ENCODE measurements at places on chromosomes 5 and 9.

GRCh38 chr9:16171911-16172310, 619.1 kb downstream of the CCDC171 start:
- no peak for DNase-seq

DNA sequence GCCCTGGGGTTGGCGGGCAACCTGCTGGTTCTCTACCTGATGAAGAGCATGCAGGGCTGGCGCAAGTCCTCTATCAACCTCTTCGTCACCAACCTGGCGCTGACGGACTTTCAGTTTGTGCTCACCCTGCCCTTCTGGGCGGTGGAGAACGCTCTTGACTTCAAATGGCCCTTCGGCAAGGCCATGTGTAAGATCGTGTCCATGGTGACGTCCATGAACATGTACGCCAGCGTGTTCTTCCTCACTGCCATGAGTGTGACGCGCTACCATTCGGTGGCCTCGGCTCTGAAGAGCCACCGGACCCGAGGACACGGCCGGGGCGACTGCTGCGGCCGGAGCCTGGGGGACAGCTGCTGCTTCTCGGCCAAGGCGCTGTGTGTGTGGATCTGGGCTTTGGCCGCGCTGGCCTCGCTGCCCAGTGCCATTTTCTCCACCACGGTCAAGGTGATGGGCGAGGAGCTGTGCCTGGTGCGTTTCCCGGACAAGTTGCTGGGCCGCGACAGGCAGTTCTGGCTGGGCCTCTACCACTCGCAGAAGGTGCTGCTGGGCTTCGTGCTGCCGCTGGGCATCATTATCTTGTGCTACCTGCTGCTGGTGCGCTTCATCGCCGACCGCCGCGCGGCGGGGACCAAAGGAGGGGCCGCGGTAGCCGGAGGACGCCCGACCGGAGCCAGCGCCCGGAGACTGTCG, 976 bp downstream of the RXFP3 start:
- DNase-seq: no peak

DNA sequence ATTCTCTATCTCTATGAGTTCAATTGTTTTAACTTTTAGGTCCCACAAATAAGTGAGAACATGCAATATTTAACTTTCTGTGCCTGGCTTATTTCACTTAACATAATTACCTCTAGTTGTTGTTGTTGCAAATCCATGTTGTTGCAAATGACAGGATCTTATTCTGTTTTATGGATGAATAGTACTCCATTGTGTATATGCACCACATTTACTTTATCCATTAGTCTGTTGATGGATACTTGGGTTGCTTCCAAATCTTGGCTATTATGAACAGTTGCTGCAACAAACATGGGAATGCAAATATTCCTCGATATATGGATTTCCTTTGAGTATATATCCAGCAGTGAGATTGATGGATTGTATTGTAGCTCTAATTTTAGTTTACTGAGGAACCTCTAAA, 36.3 kb downstream of the MEGF9 start:
- DNase-seq: no peak

DNA sequence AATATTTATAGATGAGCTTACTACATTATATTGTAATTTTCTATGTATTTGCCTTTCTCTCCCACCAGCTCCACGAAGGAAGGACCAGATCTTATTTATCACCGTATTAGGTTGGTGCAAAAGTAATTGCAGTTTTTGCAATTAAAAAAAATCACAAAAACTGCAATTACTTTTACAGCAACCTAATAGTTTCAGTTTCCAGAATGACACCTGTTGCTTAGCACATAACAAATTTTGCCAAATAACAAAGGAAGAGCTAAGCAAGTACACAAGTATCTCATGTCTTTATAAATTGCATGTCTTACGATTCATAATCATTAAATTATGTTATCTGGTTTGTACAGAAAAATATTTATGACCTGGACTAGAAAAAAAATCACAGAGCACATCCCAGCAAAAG, 45.9 kb downstream of the AGXT2 start:
- DNase-seq: no peak

- DNase-seq: no peak
Measured at GRCh38 chr5:81762853-81763252, 12.0 kb upstream of the SSBP2 start.

DNA sequence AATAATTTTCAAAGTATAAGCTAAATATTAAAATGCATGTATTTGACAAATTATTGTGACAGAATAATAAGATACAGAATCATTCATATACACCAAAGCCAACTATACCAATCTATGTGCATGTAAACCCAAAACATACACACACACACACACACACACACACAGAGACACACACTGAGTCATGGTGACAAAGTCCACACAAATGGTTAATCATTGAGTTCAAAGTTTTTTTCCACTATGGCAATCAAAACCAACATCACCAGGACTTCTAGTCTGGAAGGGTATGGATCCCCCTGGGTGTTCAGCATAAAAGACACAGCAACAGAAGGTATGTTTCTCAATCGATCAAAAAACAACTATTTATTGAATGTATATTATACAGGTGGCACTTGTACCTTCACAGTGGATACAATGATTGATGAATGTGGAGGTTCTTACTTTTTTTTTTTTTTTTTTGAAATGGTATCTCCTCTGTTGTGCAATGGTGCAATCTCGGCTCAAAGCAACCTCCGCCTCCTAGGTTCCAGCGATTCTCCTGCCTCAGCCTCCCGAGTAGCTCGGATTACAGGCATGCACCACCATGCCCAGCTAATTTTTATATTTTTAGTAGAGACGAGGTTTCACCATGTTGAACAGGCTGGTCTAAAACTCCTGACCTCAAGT, 137.0 kb downstream of the PDE4D start:
- DNase-seq: no peak

DNA sequence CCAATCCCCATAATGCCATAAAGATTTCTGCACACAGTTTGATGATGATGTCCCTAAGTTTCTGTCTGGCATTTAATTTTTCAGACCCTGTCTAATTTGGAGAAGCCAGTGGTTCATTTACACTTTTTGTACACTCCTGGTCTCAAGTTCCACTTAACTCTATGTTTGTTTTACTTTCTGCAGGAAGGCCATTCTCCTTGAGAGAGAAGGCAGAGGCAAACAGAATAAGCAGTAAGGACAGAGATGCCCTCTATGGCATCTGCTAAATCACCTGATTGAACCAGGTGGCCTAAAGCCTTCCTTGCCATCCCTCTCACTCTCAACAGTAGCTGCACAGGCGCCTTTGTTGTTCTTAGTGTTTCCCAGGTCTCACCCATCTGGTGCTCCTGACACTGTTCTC, 86.1 kb upstream of the LRRTM2 start:
- DNase-seq: no peak

DNA sequence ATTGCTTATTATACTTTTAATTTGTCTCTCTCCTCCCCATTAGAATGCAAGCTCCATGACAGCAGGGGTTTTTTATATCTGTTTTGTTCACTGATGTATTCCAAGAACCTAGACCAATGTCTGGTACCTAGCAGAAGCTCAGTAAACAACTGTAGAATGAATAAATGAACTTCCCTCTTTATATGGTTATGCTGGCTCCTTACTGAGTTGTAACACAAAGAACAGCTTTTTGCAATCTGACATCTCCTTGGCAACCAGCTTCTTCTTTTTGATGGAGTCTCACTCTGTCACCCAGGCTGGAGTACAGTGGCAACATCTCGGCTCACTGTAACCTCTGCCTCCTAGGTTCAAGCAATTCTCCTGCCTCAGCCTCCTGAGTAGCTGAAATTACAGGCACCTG, 13.6 kb downstream of the TRMO start:
- no peak for DNase-seq

DNA sequence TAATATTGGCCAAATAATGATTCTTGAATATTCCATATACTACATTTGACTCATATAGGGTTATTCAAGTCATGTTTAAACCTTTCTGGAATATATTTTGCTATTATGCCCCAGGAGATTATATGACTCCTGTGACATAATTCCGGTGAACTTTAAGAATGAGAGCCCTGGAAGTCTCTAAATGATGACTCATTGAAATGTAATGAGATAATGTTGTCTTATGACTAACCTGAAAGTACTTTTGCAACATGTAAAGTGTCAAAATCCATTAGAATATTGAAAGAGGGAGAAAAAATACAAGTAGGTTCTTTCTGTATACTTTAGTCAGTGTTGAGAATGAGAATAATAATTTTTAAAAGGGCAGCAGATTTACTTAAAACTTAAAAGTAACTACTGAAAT, 830.4 kb downstream of the MAT2B start:
- DNase-seq: peak; percentile 41

- no peak for DNase-seq
Measured at GRCh38 chr9:135926402-135927194, 19.3 kb upstream of the CAMSAP1 start.

- DNase-seq: peak; percentile 60
Measured at GRCh38 chr9:37407468-37407867, 15.0 kb upstream of the GRHPR start.

DNA sequence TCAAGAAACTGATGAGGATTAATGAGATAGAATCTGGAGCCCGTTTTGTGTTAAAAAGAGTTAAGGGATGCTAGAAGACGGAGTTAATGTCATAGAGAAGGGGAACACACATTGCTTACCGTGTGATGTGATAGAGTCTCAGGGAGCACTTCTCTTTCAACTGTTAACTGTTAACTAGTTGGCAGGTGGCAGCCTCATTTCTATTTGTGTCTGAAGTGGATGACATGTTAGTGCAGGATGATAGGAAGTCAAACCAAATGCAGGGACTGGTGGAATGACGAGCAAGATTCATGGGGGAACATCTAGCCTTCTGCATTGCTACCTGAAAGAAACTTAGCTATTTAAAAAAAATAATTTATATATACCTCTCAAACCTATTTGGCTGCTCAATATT, 222.7 kb downstream of the MAST4 start:
- no peak for DNase-seq

DNA sequence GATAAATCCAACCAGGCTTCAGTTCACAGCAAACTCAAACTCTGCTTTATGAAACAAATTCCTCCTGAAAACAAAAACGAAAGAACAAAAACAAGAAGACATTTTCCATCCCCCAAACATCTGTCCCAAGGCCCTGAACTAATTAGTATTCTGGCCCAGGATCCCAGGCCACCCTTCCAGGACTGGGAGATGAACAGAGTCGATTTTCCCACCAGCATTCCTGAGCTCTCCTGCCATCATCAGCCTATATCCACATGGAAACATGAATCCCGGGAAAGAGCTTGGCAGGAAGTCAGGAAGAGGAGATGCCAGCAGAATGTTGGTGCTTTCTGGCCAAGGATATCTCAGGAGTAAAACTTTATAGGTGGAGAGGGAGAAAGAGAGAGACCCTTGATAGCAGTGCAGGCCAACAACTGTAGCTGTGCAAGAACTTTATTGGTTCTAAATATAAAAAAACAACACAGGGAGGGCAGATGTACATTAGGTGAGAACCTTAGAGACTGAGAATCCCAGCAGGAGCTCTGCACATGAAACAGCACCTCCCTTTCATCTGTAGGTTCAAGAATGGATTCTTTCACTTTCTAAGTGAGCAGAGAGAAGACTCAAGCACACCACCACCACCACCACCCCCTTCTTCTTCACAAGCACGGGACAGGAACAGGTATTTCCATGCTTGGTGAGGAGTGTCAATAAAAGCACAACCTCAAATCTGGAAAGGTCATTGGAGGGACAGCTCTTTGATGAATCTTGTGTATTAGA, 190.7 kb upstream of the TAS2R1 start:
- DNase-seq: no peak

DNA sequence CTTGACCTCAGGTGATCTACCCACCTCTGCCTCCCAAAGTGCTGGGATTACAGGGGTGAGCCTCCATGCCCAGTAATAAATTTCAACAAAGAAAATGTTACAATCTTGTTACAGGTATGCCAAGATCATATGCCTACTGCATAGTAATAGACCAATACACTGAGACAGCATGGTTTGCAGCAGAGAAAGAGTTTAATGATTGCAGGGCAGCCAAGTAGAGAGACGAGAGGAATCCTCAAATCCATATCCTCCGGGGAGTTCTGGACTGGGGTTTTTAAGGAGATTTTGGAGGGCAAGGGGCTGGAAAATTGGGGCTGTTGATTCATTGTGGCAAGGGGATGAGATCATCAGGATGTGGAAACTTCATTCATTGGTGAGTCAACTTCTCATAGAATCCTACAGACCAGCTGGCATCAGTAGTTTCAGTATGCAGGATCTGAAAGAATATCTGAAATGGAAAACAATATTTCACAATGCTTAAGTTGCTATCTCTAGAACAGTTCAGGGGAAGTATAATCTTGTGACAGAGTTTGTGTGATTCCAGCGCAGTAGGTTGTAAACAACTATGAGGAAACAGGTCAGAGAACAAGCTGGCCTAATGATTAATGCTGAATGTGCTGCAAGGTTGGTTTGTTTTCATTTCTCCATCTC, 14.8 kb upstream of the TUT7 start:
- peak; percentile 11 for DNase-seq

DNA sequence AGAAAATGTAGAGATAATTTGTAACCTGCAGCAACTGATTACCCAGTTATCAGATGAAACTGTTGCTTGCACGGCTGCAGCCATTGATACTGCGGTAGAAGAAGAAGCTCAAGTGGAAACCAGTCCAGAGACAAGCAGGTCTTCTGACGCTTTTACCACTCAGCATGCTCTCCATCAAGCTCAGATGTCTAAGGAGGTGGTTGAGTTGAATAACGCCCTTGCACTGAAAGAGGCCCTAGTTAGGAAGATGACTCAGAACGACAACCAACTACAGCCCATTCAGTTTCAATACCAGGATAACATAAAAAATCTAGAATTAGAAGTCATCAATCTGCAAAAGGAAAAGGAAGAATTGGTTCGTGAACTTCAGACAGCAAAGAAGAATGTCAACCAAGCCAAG, 1.7 kb downstream of the KIF4B start:
- DNase-seq: no peak

DNA sequence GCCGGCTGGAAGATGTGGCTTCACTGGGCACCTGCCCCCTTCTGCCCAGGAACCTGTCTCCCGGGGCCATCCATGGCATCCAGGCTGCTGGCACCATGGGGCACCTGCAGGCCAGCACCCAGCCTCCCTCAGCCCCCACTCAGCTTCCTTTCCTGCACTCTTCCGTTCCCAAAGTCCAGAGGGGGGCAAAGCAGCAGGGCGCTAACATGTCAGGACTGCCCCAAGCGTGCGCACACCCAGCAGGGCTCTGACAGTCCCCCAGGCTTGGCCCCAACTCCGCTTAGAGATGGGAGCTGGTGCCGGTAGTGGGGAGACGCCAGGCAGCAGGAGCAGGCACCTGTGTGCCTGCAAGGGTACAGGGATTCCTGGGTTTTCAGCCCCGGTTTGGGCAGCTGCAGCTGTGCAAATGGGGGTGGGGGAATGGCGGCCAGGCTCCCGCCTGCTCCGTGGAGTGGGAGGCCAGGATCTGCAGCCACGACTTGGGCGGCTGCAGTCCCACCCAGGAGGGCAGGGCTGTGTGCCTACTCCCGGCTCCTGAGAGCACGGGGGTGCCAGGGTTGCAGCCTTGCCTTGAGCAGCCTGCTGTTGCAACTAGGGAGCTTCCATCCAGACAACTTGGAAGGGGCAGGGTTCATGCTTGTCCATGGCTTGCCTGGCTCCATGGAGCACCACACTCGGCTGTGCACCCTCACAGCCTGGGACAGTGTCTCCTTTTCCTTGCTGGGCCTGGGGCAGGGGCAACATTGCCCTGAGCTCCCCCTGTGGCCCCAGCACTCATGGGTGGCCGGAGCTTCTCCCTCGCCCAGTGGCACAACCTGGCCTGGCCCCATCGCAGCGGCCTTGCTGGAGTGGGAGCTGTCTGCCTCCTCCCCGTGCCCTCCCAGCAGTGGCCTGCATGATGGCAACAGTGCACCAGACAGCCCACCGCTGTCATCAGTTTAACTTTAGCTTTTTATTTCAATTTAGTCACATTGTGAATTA, 561.1 kb downstream of the MTRR start:
- no peak for DNase-seq
